Astrocyte of the hippocampus (primary cell): ENCODE measurements at places on chromosomes 2 and 18.
A peak's percentile ranks its signal among the peaks of the same experiment; 100 is the strongest.

- DNase-seq = no peak
Observed at GRCh38 chr2:10414591-10414990, 33.5 kb downstream of the ODC1 start.

DNA sequence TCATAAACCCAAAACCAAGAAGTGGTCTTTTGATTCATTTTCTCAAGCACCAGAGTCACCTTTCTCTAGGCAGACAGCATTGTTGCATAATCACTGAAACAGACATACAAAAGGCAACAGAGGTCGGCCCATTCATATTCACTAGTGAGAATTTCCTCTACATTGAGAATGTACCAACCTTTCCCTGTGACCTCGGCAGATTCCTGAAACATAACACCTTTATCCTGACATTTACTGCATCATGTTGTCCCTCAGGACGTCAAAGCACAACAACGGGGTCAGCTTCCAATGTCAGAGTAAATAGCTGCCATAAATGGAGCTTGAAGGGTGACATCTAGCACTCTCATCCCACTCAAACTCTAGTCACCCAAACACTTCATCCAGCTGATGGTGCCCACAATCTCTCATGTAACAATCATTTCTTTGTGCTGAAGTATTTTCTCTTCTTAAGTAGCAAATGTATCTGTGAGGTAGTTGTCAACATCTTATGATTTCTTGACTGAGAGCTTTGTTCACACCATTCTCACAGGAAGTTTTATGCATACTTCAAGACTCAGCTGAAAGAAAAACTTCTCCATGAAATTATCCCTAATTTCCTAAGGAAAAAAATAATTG, 802.6 kb upstream of the CHAC2 start:
- no peak for DNase-seq

- no peak for DNase-seq
Observed at GRCh38 chr2:233263045-233263570, 11.6 kb downstream of the ATG16L1 start.

DNA sequence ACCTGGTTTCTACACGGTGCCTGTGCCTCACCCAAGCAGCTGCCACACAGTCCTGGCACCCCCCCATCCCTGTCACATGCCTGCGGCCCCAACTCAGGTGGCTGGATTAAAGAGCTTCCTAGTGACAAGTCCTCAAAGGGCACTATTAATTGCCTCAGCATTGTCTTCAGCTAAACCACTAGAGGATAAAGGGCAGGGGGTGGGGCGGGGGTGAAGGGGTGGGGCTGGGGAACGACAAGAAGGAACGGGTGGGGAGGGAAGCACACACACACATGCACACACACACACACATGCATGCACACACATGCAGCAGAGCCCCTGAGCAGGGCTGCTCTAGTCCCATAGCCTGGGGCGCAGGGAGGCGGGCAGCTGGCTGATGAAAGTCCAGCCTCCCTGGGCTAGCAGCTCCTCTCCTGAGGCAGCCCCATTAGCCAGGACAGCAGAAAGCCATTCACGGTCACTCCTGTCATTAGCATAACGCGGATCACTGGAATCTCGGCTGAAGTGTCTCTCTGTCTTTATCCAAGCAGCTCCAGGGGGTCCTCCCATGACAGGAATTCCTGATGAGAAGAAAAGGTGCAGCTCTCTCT, 7.4 kb upstream of the TEX261 start:
- DNase-seq = no peak

DNA sequence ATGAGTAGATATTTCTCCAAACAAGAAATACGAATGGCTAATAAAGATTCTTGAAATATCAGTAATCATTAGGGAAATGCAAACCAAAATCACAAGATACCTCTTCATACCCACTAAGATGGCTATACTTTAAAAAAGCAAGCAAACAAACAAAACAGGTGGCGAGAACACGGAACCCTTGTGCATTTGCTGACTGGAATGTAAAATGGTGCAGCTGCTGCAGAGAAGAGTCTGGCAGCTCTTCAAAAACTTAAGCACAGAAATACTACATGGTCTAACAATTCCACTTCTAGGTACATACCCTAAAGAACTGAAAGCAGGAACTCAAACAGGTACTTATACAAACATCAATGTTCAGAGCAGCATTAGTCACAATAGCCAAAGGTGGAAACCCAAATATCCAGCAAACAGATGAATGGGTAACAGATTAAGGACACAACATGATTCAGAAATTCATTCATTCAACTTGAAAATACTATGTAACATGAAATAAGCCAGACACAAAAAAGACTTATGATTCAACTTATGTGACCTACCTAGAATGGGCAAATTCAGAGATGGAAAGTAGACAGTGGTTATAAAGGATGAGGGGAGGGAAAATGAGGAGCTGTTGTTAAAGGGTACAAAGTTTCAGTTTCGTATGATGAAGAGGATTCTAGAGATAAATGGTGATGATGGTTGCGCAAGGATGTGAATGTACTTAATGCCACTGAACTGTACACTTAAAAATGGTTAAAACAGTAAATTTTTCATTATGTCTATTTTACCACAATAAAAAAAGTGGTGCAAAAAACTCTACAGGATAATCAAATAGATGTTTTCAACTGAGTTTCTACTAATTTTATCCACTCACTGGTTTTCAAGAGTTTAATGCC, 26.9 kb upstream of the GPR75 start:
- no peak for DNase-seq

DNA sequence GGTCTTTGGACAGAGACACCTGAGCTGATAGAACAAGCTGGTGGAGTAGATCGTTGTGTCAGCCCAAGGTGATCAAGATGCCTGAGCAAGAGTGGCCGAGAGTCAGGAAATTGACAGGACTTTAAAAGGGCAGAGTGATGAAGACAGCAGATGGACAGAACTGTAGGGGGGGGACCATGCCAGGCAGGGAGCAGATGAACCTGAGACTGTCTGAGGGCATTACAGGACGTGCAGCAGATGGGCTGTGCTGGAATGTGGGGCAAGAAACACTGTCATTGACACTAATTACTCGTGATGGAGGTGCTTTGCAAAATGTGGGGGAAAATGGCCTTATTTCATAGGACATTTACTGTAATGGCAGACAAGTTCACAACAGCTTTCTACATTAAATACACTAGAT, 225.0 kb downstream of the THSD7B start:
- DNase-seq = no peak

DNA sequence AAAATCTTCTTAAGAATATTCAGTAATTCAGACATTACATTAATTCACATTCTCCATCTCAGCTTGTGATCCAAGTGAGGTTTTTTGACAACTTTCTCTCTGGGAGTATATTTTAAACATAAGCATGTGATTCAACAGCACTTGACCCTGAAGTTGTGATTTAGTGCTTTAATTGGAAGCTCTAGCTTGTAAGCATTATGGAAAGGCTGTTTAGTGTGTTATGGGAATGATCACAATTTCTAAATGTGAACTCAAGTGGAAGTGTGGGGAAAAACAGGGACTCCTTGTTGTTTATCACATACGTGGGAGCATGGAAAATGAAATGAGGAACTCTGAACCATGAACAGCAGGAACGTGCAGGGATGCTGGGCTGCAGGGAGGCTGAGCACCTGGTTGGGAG, 148.9 kb upstream of the BCL2L11 start:
- DNase-seq = no peak

GRCh38 chr2:40654346-40654745, 202.5 kb upstream of the SLC8A1 start:
- no peak for DNase-seq

GRCh38 chr2:235347691-235348090, 146.2 kb upstream of the AGAP1 start:
- peak; percentile 88 for DNase-seq

- no peak for DNase-seq
Observed at GRCh38 chr2:183389546-183390080, 265.4 kb downstream of the NUP35 start.

GRCh38 chr2:107719141-107719540, 107.6 kb upstream of the RGPD4 start:
- no peak for DNase-seq

DNA sequence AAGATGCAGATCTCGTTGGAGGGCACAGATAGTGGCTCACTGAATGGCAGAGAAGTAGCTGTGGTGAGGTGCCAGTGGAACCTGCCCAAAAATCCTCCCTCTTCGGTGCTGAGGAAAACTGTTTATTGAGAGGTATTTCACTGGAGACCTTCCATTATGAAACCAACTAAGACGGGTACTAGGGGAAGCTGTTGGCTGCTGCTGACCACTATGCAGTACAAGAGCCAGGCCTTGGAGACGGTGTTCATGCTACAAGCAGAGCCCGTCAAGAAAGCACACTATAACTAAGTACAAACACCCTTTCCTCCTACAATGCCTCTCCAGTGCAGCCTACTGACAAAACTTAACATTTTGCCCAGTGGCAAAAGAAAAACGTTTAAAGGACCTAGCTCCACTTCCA, 4.6 kb downstream of the ARL5A start:
- no peak for DNase-seq
